Naive thymus-derived CD4-positive, alpha-beta T cell (primary cell): ENCODE measurements at places on chromosomes 3 and 15. TPM values are rescaled to one million over a fixed set of nuclear protein-coding genes. Genes with fewer than 3 reads are reported as not detected.
A peak's percentile ranks its signal among the peaks of the same experiment; 100 is the strongest.

The IL5RA gene
- total RNA-seq: not detected

The RTP4 gene
- 5.5 TPM for total RNA-seq

The PLOD2 gene
- 0.34 TPM for total RNA-seq

DNA sequence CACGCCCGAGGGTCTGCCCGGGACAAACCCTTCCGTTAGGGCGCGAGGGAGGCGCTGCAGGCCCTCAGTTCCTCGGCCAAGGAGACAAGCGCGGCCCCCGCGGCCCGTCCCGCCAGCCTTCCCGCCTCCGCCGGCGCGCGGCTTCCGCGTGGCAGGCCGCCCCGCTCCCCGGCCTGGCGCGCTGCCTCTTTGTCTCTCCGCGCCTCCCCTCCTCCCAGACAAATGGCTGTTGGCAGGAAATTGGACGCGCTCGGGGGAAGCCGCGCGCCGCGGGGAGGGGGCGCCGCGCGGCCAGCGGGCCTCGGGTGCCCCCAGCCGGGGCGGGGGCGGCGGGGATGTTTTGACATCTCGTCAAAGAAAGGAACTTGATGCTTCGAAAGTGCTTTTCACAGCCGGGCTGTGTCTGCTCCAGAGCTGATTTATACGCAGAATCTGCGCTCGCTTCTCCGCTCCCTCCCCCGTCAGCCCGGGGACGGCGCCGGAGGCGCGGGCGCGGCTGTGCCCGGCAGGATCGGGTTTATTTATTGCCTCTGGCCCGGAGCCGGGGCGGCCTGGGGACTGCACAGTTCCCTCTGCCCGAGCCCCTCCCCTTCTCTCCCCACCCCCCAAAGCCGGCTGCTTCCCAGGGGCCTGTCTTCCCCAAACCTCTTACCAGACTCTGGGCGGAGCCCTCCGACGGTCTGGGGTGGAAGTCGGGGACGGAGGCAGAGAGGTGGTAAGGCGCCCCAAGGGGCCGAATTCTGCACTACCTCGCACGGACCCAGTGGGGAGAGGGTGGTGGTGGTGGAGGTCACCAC lies 20.7 kb downstream of the SHF start:
- peak; percentile 72 for DNase-seq

- no peak for DNase-seq
These were observed 26.4 kb downstream of the MFN1 start for GRCh38 chr3:179373938-179374337.

DNA sequence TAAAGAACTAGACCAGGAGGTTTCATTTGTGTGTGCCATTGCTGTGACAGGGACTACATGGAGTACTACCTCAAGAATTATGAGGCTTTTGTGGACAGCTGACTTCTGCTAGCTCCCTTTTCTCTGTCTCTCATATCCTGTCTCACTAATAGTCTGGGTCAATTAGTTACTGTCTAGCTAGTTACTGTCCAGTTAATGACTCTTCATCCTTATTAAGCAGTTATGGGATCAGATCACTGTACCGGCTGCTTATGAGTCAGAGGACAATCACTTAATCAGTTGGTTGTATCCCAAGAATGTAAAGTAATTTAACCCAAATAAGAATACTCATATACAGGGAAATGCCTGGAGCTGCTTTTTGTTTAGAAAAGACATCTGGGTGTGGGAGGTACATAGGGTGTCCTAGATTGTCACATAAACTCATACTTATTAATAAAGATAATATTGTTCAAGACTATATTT lies 158.0 kb downstream of the CDIN1 start:
- no peak for DNase-seq

DNA sequence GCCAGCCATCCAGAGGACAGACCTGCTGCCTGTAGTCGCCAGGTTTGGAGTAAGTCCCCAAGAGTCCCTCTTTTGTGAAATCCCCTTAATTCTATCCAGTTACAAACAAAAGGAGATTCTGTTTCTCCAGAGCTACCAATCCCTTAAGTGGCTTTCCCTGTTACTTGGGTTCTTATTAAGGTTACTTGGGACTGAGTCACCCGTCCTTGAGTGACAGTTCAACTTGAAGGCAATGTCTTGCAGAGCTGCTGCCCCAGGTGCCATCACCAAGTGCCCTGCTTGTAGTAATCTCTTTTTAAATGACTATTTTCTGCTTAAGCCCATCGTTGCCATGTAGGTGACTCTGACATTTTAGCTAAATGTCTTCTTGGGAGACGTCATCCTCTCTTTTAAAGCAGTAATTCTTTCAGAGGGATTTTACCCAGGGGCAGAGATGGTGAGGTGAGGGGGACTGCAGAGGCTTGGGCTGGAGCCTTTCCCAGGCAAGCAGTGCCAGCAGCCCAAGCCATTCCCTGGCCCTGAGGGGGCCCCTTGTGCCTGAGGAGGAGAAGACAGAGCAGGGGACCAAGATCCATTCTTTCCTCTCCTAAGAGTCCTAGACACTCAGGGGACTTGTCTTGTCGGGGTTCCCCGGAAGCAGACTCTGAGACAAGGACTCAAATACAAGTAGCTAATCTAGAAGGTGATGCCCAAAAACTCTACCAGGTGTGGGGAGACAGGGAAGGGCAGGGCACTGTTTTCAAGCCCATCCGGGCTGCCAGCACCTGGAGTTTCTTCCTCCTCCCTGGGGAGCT lies 253.7 kb downstream of the PLCL2 start:
- no peak for DNase-seq

DNA sequence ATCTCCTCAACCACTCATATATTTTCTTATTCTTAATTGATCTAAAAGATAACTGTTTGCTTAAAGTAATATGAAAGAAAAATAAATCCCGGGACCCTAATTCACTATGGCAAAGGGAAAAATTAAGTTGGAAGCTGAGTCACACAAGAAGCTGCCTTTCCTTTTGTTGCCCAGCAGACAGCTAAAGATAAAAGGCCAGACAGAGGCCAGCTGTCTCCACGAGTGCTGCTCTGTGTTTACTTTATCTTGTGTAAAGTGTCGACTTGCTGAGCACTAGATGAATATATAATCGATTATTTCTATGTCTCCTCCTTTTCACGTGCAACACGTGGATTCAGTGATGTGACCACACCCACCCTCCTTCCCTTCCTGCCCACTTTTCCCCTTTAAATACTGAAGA lies 52.8 kb upstream of the NSMCE3 start:
- no peak for DNase-seq

GRCh38 chr3:150874666-150875219 lies 30.5 kb downstream of the MINDY4B start:
- DNase-seq: no peak

- DNase-seq: no peak
These were observed 234.3 kb downstream of the GAP43 start for GRCh38 chr3:115857518-115858136.

DNA sequence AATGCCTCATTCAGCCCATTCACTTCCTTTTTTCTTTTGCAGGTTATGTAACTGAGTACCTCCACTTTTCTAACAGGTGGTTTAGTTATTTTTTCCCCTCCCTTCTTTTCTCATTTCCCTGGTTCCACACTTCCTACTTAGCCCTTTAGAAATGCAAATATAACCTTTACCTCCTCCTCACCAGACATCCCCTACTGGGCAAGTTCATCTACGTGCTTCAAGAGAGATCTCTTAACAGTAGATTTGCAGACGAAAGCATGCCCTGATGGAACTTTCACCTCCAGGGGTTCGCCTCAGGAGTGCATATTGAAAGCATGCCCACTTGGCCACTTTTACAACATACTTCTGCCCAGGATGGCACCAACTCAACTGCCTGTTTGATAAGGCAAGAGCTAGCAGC lies 314.1 kb upstream of the LRRC3B start:
- DNase-seq: no peak

DNA sequence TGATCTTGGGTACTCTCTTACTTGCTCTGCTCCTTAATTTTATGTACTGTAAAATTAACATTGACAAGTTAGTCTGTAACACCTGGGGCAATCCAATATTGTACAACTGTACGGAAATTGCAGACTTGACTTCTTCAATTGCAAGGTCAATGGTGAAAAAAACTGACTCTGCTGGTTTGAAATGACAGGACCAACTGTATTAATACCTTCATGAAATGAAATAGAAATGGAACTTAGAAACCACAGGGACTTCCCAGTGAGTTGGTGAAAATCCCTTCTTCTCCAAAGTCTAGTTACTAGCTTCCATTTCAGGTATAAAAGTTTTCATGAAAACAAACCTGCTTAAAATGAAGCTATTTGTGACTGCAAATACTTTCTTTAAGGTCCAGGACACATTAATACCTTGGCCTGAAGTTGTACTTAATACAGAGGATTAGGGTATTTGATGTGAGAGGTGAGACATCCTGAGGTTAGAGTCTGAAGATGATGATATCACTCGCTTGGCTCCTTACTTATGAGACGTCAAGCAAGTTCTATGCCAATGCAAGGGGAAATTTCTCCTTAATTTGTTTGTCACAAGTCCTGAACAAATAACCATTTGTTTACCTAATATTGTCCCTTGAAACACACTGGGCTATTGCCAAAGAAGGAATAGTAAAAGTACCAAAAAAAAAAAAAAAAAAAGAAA lies 226.2 kb upstream of the TP63 start:
- DNase-seq: no peak

DNA sequence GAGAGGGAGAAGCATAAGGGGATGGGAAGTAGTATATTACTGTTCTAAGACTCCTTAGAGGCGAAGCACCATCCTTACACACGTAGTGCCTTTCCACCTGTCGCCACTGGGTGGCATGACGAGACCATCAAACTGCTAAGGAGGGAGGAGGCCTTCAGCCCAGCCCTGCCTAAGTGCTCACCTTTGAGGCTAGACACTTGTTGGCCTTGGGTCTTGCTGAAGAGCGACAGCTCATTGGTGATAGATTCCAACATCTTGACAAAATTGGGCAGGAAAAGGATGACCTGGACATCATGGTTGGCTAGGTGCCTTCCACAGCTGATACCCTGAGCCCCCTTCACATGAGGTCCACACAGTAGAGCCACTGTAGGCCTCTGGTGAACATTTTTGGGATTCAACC lies 19.6 kb downstream of the CLK3 start:
- peak; percentile 68 for DNase-seq

DNA sequence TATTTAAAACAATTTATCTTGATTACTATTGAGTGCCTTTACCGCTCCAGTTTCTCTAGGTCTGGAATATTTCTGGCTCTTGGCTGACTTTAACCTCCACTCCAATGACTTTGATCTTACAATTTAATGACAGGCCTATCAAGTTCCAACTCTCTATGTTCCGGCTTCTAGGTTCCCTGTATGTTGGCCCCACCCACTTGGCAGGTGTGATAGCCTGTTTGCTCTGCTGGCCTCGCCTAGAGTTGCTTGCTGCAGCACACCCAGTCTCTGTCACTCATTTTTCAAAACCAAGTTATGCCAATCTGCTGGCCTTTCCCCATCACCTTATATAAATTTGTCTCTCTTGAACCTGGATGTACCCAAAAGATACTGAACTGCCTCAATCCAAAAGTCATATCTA lies 428.0 kb downstream of the ROBO1 start:
- DNase-seq: no peak

DNA sequence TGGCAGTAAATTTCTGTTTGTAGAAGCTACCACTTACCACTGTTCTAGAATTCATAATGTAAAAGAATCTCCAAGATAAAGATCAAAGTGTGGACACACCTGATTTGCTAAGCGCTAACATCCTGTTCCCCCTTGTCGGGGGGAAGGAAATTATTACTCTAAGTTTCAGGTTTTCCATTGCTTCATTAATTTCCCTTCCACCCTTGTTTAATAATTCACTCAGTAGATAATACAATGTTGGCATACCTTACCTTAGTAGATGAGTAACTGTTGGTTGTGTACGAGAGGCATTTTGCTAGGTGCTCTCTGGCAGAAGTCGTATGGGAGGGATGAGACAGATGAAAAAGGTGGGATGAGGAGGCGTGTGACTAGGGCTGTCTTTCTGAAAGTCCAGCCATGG lies 641.2 kb upstream of the ARRDC4 start:
- DNase-seq: no peak

GRCh38 chr15:38898236-38898635 lies 333.6 kb upstream of the RASGRP1 start:
- no peak for DNase-seq
